NCI-H2227 treated with DMSO at 0.1 percent for 48 hours (cell line): ENCODE measurements at places on chromosomes 5 and 9.

DNA sequence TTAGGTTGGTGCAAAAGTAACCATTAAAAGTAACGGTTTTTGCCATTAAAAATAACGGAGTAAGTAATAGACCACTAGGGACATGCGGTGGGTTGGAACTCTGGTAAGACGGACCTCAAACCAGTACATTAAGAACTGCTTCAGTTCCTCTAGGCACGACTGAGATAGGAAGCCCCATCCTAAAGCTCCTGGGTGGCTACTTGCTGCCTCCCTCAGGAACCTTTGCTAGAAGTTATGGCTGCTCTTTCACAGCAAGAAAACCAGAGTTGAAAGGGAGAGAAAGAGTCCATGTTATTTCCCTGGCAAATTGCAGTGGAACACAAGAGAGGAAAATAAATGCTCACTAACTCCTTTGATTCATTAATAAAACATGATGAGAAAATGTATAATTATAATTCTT is 47.6 kb downstream of the MCTP1 start:
- DNase-seq, result no peak

DNA sequence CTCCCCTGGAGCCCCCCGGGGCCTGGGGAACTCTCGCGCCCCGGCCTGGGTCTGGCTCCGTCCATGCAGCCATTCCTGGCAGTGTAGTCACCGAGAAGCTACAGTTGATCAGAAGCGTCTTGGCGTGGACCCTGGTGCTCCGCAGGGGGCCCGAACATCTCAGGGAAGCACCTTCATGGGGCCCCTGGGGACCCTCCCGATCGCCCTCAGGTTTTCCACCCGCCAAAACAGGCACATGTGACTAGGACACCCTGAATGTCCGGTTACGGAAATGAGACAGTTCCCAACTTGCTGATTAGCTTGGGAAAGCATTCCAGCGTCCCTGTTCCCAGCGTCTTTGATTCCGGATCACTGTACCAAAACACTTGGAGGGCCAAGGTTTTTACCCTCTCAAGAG is 472 bp downstream of the FBXO4 start:
- peak; percentile 76 for DNase-seq

GRCh38 chr9:108269371-108269770 is 586.4 kb downstream of the ACTL7B start:
- DNase-seq, result no peak

- no peak for DNase-seq
These were observed 330.6 kb downstream of the ACTL7B start for GRCh38 chr9:108525186-108525585.

DNA sequence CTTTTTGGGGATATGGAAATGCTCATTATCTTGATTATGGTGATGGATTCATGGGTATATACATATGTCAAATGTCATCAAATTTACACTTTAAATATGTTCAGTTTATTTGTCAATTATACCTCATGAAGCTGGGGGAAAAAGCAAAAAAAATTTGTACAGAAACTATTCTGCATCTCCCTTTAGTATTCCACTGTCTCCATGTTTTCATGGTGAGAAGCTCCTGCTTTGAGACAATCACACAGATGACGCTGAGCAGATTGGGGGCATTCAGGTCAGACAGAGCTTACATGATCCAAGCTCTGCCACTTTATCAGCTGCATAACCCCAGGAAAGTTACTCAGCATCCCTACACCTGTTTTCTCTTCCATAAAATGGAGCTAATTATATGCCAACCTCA is 101.5 kb downstream of the PLPPR1 start:
- DNase-seq, result no peak

GRCh38 chr5:151949701-151950308 is 25.2 kb upstream of the GLRA1 start:
- DNase-seq, result no peak

GRCh38 chr9:33415501-33416038 is 13.2 kb upstream of the AQP7 start:
- no peak for DNase-seq

GRCh38 chr5:91118354-91118753 is 264.8 kb downstream of the ARRDC3 start:
- DNase-seq, result no peak

DNA sequence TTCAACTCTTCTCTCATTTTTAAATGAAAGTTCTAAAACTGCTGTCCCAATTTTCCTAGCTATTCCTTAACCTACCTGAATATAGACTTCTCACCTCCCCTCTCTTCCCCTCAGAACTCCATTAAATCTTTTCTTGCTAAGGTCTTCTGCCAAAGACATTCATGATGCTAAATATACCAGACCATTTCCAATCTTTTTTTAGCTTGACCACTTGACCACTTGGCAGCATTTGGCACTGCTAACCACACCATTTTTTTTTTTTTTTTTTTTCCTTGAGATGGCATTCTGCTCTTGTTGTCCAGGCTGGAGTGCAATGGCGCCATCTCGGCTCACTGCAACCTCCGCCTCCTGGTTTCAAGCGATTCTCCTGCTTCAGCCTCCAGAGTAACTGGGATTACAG is 3.6 kb upstream of the ZNF131 start:
- no peak for DNase-seq

DNA sequence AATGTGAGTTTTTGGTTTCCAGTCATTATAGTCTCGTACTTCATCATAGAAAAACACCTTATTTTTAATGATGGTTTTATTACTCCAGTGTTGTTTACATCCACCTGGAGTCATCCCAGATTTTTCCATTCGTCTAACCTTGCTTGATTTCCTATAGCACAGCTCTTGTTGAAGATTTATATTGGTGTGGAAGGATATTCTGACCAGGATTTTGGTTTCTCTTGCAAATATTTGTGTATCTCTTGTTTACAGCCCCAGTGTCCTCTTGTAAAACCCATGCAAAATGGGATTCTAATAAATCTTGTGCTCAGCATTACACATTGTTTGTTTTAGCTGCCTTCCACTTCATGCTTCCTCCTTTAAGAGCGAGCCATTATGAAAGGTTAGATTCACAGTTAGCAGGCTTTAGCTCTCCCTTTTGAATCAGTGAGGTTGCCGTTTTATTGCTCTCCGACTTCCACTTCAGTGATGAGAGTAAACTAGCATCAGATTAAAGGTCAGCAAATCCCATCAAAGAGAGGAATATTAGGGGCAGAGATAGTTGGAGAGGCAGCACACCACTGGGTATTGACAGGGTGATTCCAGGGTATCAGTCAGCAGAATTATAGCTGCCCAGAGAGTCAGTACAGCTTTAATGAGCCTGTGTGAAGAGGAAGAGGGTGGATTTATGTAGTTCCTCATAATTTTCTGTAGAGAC is 157.1 kb downstream of the PBX3 start:
- DNase-seq, result peak; percentile 89

- no peak for DNase-seq
These were observed 13.1 kb downstream of the LRRC26 start for GRCh38 chr9:137156567-137157375.

DNA sequence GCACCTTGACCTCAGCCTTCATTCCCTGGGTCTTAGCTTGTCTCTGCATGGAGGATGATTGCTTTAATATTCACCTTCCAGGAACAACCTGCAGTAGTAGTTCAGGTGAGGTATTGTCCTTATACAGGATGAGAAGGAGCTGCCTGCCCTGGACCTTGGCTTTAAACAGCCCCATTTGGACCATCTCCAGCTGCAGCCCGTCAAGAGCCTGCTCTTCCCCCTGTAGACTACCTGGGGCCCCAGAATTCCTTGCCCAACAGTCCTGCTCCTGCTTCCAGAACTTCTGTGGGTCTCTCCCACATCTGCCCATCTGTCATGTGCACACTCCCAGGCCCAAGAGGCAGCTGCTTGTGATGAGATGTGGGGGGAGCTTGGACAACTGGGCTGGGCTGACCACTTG is 12.2 kb upstream of the OTP start:
- DNase-seq, result no peak

- no peak for DNase-seq
These were observed 174.9 kb upstream of the SMIM23 start for GRCh38 chr5:171610686-171611085.

DNA sequence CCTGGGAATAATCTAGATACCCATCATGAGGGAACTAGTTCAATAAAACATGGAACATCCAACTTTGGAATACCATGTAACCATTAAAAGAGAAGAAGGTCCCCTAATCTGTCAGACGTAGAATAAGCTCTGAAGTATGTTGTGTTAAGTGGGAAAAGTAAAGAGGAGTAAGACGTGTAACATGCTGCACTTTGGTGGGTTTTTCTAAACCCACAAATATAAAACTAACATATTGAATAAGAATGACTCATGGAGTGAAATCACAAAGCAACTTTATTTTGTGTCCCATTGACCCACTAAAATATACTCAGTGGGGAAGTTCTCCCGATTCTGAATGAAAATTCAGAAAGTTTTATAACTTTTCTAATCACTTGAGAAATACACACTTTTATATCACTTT is 67.9 kb upstream of the PIK3R1 start:
- no peak for DNase-seq

DNA sequence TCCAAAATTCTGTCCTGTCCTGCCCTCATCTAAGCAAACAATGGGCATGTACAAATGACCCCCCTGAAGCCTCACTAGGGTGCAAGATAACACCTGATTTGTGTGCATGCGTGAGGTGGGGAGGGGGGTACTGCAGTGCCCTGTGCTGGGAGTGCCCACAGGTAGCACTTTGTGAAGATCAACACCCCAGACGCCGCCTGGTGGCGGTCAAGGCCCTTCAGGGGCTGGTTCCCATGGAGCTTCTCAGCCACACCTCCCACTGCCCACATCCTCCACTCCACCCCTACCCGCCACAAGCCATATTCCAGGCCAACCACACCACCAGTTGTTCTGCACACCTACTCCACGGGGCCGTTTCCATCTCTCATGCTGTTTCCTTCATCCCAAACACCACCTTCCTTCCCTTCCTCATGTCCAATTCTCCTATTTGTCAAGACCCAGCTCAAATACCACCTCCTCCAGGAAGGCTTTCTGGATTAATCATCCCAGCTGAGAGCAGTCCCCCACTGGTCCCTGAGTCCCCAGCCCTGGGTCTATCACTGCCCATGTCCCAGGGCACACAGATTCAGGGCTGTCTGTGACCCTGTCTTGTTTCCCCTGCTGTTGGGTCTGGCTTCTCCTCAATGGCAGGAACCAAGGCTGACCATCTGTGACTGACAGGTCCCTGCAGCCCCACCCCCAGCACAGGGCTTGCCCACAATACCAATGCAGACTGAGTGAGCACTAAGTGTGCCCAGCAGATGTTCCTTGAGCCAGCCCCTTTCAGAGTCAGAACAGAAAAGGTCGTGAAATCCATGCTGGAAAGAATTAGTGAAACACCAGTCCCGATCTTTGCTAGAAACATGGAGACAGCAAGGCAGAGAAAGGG is 178.4 kb downstream of the PAX5 start:
- DNase-seq, result no peak

DNA sequence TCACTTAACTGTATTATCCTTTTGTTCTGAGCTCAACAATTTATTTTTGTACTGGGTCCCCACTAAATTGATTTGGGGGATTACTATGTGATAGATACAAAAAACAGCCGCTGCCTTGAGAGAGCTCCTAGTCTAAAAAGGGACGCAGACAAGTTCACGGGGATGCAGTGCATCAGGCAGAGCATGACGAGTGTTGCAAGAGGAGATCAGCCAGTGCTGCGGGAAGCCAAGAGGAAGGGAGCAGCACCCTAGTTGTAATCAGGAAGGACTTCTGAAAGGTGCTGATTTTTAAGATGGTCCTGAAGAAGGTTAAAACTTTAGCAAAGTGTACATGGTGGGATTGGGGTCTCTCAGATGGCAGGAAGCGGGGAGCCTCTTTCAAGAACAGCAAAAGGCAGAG is 15.8 kb downstream of the GALNT10 start:
- no peak for DNase-seq

GRCh38 chr9:99626426-99626825 is 195.3 kb upstream of the NR4A3 start:
- no peak for DNase-seq

DNA sequence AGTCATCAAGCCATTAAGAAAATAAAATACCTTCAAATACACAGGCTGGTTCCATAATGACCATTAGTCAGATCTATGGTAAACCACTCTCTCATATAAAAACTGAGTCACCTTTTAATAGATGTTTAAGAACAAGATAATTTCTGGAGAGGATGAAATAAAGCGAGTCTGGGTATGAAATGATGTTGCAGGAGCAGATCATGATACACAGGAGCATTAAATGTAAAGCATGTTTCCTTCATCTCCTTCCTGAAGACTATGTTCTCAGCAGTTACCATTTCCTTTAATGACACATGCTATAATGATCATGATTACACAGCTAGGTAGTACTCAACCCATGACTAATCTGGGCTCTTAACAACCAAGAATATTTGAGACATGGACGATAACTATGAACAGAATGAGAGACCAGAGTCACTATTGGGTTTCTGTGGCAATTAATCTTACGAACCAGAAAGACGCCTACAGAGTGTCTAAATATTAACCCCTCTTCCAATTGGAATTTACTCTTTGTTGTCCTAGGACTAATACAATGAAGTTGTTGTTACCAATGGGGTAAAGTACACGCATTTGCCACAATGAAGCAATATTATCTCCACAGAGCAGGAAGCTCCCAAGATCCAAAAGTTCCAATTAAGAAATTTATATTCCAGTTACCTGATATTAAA is 105.6 kb downstream of the NR6A1 start:
- DNase-seq, result no peak

- DNase-seq, result no peak
These were observed 706.7 kb upstream of the PTPRD start for GRCh38 chr9:11319538-11319937.

DNA sequence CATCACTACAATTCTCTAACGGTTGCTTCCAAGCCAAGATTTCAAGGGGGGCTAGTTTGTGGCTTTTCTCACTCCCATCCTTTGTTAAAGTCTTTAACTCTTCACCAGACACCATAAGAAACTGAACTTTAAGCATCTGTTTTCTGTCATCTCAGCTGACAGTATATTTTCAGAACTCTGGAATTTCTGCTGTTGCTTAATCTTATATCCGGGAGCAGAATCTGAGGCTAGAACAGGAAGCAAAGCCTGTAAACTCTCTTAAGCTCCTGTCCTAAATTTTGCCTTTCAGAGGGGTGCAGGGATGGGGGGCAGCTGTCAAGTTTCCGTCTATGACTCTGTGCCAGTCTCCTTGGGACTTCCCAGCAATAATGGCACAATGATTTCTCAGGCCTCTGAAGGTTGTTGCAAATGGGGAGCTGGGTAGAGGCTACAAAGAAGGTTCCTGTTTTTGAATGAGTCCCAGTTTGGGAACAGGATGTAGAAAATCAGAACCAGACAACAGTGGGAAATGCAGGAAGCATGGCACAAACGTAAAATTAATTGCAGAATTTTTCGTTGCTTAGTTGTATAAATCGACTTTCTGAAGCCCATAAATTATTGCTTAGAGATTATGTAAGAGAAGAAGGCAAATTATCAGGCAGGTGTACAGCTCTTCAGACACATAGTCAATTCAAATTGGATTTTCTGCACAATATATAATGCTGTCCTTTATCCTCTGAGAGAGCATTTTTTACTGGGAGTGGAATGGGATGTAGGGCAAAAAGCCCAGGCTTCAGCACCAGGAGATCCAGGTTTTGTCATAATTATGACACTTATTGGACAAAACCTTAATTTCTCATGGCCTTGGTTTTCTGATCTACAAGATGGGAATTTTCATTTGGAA is 430.9 kb downstream of the DMAC1 start:
- DNase-seq, result no peak
